ENCODE measurements at places on chromosomes 2 and 18.

DNA sequence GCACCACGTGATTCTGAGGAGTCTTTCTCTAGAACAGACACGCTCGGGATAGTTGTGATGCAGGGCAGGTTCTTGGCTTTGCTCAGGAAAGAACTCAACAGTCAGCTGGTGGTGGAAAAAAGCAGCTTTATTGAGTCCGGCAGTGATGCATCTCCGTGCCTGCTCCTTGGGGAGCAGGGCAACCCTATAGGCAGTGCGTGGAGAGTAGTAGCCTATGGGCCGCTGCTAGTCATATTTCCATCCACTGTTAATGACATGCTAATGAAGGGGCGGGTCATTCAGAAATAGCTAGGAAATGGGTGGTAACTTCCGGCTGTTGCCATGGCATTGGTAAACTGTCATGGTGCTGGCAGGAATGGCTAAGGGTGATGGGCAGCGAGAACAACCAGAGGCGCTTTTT is 11.6 kb upstream of the ACKR3 start:
- DNase-seq = no peak

- DNase-seq = no peak
These were observed 129.4 kb downstream of the TFCP2L1 start for GRCh38 chr2:121155502-121156056.

- DNase-seq = no peak
These were observed 28.5 kb downstream of the ZNF516 start for GRCh38 chr18:76466410-76466991.

GRCh38 chr2:2860589-2861300 is 516.9 kb downstream of the EIPR1 start:
- DNase-seq = no peak

- no peak for DNase-seq
These were observed 31.3 kb downstream of the NPHP1 start for GRCh38 chr2:110173523-110173922.

- DNase-seq = no peak
These were observed 25.1 kb downstream of the INPP5D start for GRCh38 chr2:233085037-233085838.

Data from left hindlimb (tissue), 1 donor.